GM23248 (cell line): ENCODE measurements at places on chromosomes 1 and 21. TPM values are rescaled to one million over a fixed set of nuclear protein-coding genes. Genes with fewer than 3 reads are reported as not detected.
A peak's percentile ranks its signal among the peaks of the same experiment; 100 is the strongest.

AKIRIN1 gene
- total RNA-seq, result 56.1 and 69.7 TPM in 2 replicates

B3GALT2 gene
- 4.7 and 4.8 TPM in 2 replicates for total RNA-seq

DNA sequence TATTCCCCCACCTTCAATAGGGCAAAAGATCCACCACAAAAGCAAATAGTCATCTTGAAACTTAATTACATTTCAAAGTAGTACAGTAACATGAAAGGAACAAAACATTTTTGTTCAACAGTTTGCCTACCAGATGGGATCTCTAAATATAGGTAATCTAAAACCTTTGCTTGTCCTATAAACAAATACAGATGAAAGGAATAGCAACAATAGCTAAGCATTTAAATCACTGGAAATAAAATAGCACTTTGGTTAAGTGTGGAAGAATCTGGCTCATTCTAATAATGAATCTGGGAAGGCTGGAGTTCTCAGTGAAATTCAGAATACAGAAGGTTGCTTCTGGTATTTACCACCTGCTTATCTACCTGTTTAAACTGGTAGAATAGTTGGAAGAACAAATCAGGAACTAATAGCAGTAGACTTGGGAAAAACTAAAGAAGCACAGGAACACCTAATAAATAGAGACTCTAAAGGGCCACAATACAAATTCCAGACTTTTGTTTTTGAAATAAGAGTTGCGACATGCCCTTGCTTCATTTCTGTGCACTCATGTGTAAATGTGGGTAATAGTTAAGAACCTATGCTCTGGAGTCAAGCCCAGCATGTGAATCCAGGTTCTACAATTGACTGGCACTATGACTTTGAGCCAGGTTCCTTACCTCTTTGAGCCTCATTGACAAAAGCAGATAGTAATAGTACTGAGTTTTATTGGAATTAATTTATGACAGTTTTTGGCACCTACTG, 2.3 kb upstream of the LYPLAL1 start:
- DNase-seq, result peak; percentile 8

DNA sequence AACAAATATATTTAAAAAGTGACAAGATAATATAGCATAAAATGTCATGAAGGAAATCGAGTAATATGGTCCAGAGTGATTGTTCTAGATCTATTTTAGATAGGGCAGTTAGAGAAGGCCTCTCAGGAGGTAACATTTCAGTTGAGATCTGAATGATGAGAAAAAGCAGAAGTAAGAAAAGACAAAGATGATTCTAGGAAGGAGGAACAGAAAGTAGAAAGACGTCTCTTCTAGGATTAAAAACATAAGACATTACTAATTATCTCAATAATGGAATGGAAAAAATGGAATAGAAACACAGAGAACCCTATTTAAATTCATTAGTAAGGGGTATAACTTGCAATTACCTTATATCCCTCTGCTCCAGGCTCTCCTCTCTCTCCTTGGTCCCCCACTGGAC, 130.0 kb upstream of the ZNHIT6 start:
- no peak for DNase-seq

GRCh38 chr1:2587071-2587859, 688 bp downstream of the PRXL2B start:
- peak; percentile 60 for DNase-seq

GRCh38 chr1:214327514-214327913, 46.6 kb downstream of the SMYD2 start:
- no peak for DNase-seq

- no peak for DNase-seq
These were observed 20.2 kb downstream of the LMOD1 start for GRCh38 chr1:201925981-201926645.

DNA sequence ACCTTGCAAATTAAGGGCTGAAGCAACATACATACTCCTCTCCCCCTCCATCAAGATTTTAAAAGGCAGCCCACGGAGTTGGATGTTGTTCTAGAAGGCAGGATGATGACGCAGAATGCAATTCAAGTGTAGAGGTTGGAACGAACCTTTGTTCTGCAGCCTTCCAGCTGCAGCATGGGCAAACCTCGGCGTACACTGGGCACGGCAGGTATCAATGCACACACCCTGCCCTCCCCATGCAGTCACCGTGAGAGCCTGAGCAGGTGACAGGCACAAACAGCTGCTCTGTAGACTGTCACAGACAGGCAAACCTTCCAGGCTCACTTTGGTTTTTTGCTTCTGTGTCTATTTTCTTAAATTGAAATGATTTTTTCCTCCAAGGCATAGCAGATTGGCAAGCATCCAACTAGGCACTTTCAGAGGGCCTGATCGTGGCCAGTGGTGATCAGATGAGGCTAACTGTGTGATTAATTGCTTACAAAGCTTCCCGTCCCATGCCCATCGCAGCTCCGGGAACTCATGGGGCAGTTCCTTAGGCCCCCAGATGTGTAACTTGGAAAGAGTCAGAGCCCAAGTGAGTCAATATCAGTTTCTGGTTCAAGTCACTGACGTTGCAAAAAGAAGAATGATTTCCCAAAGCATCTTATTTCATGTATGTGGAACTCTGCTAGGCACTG, 82.3 kb downstream of the ITPKB start:
- DNase-seq, result peak; percentile 93

GRCh38 chr1:202553560-202554038, 156.7 kb downstream of the SYT2 start:
- peak; percentile 50 for DNase-seq

DNA sequence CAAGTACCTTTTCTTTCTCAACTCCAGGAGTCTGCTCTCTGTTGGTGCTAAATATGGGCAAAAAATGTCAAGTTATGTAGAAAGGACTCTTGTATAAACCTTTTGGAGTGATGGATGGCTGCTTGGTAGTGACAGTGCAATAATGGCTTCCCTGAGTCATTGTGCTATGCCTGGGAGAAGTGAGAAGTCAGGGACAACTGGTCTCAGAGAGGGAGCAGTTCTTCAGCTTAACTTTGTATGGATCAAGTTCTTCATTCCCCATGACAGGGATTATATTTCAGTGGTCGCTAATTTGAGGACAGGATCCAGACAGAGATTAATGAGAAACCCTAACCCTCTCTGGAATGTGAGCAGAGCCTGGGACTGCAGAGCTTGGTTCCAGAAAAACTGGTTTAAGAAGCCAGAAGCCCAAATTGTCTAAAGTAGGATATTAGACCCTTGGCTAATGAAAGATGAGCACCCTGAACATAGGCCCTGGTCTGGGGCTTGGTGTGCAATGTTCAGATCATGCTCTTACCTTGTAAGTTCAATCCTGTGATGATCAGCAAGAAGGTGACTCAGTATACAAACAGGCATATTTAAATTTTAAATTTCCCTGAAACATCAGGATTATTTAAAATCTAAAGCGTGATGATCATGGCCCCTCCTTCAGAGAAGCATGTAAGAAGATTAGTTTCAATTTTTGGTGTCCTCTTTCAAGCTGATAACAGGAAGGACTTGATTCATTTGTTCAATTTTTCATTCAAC, 50.9 kb downstream of the NTMT2 start:
- DNase-seq, result no peak

GRCh38 chr1:162030759-162031280, 7.2 kb upstream of the OLFML2B start:
- DNase-seq, result peak; percentile 8

DNA sequence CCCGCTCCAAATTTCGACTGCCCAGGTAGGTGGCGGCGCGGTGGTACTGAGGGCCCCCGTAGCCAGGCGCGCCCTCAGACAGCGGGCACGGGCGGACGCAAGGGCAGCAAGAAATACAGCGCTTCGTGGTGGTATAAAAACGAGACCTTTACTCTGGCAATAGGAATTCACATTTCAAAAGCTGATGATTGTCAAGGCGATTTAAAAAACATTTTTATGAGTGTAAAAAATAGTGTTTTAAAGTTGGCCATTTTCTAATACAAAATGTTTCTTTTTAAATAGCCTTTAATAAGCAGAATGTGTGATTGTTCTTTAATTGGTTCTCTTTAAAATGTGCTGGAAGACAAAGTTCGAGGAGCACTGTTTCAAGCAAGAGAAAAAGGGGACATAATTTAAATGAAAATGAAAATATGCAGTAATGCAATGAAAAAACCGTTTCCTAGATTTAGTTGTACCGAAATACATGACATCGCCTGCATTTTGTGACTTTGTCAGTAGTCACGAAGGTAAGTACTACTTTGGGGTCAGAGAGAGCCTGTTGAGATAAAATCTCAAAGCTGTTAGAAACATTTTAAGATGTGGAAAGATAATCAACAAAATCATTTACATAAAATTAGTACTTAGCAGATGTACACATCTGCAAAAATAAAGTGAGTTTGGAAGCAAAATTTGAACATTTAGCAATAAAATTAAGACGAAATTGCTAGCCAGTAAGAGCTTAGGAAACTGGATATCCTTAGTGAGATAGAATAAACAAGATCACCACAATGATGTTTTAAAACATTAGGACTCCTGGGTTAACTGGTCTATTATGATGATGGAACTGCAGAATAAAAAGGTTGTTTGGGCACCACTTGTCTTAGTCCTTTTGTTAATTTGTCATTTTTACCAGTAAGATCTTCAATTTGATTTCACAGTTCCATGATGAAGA, 1.1 kb upstream of the PSMG1 start:
- peak; percentile 38 for DNase-seq
